ENCODE measurements at places on chromosomes 7 and 10.

DNA sequence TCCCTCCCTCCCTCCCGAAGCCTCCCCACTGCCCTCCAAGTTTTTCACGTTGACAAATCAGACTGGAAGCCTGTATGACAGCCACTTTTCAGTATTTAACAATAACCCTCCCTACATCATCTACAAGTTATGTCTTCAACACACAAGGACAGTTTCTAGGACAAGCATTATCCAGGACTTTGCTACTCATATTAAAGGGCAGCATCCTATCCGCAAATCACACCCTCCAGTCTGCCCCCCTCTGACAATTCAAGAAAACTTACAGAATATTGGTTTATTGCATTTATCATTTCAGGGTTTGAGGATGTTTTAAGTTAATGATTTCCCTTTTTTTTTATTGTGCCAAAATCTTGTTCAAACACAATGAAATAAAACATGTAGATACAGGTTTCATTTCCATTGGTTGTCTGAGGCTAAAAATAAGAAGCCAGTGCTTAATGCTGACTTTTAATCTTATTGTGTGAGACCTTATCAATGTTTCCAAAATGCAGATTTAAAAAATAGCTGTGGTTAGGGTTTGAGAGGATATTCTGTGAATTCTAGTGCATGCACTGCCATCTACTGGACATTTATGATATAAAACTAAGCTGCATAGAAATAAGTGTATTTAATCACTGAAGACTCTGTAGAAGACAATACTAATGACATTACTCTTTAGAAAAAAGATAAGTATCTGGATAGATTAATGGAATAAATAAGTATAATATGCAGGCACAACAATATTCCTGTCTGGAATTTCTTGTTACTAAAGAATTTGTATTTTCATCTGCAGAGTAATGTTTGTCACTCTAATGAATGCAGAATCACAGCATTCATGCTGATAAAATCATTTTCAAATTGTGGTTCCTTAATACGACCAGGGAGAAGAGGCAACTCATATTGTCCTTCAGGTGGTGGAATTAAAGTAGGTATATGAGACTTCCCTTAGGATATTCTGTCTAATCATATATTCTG, 64.1 kb downstream of the CAV1 start:
- no peak for DNase-seq
- peaks cover 36% of the 10 kb centered on the region for H3K27me3 ChIP-seq
- peak overlapping the region; percentile 52 for H3K27ac ChIP-seq
- peaks cover 34% of the 10 kb centered on the region for H3K4me1 ChIP-seq
- no peak overlapping the region for H3K4me3 ChIP-seq

GRCh38 chr7:1580422-1581030, 10.7 kb upstream of the PSMG3 start:
- H3K4me1 ChIP-seq, result peaks cover 3% of the 10 kb centered on the region
- no peak overlapping the region for H3K27ac ChIP-seq
- DNase-seq, result no peak

DNA sequence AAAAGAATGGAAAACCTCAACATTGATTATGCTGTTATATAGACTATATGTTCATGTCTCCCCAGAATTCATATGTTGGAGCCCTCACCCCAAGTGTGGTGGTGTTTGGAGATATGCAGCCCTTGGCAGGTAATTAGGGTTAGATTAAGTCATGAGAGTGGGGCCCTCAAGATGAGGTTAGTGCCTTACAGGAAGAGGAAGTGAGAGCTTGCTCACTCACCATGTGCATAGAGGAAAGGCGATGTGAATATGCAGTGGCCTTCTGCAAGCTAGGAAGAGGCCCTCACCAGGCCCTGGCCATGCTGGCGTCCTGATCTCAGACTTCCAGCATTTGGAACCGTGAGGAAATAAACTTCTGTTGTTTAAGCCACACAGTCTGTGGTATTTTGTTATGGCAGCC, 14.8 kb downstream of the ZNF33A start:
- peak overlapping the region; percentile 72 for H3K27ac ChIP-seq
- peaks cover 85% of the 10 kb centered on the region for H3K36me3 ChIP-seq
- H3K4me1 ChIP-seq, result peaks cover 10% of the 10 kb centered on the region
- no peaks in the 10 kb centered on the region for H3K27me3 ChIP-seq

DNA sequence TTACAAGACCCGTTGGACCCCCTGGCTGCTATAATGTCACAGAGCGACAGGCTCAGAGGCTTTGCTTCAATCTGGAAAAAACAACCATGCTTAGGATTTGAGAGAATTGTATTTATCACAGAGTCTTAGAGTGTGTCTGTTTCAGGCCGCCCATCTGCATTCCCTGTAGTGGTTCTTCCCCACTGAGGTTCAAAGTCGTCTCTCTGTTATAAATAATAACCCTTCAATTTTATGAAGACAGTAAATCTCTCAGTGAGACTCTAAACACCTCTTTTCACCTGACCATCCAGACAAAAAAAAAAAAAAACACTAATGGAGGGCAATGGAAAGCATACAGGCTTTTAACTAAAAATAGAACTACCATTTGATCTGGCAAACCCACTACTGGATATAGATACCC, 565.4 kb upstream of the AUTS2 start:
- H3K27ac ChIP-seq, result no peak overlapping the region
- H3K36me3 ChIP-seq, result no peaks in the 10 kb centered on the region
- no peak for DNase-seq
- no peaks in the 10 kb centered on the region for H3K27me3 ChIP-seq

DNA sequence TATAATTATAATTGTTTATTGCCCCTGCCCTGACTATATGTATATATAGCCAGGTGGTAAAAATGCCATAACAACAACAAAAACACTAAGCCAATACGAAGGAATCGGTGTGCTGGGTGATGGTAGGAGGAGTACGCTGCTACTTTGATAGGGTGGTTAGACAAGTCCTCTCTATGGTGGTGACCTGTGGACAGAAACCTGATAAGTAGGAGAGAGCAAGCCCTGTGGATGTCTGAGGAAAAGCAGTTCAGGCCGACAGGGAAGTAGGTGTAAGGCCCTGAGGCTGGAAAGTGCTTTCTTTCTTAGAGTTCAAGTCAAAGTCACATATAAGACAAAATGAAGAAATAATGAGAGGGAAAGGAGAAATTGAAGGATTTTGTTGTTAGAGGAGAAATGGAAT, 823.8 kb upstream of the CELF2 start:
- no peaks in the 10 kb centered on the region for H3K4me1 ChIP-seq
- peaks cover 5% of the 10 kb centered on the region for H3K27me3 ChIP-seq
- no peak overlapping the region for H3K4me3 ChIP-seq
- no peak overlapping the region for H3K27ac ChIP-seq
- DNase-seq, result no peak

DNA sequence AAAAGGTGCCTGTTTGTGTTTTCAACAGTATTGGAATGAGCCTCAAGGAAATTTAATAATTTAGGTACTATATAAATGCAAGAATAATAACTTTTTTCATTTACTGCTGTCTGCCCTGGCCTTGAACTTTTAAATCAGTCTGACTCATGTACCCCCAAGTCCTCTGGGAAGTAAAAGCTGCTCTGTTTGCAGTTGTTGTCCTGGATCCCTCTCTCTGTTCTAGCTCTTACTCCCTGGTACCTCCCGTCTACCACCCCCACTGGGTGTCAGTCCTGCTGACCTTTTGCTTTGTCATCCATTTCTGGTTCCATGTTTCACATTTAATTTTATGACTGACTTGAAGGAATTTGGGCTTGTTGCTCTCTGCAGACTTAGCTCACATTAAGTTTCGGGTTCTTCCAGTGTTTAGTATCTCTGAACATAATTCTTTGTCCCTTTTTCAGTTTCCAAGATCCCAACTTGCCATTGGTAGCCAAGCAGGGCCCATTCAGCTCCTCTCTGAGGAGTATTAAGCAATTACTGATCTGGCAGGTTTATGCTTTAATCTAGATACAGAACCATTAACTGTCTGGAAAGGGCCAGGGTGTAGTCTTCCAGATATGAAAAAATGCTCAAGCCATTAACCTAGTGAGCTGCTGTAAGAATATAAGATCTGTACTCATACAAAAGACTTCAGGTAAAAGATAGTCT, 208.7 kb upstream of the FAM3C start:
- no peak for DNase-seq
- no peaks in the 10 kb centered on the region for H3K36me3 ChIP-seq
- peaks cover 5% of the 10 kb centered on the region for H3K27me3 ChIP-seq
- no peak overlapping the region for H3K4me3 ChIP-seq
- no peaks in the 10 kb centered on the region for H3K4me1 ChIP-seq

DNA sequence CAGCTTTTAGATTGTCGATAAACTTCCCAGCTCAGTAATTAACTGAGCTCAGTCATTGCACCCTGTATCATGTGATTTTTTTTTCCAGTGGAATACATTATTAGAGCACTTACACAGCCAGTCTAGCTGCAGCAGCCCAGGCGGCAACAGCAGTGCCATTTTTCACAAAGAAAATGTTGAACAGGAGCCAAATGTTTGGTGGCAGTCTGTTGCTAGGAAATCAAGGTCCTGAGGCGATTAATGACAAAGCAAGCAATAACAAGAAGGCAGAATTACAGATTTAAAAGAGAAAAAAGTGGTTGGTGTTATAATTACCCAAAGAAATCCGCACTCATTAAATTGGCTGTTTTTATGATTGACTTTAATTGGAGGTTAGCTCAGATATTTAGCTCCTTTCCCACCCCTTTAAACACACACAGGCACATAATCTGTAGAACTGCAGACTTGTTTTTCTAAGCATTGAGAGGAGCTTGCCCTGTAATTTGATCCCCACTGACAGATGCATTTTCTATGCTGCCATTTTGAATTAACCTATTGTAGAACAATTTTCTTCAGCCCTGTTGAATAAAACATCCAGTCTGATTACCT, 267.4 kb downstream of the ADK start:
- no peak for DNase-seq
- peaks cover 4% of the 10 kb centered on the region for H3K4me1 ChIP-seq
- no peak overlapping the region for H3K27ac ChIP-seq
- H3K27me3 ChIP-seq, result no peaks in the 10 kb centered on the region
- H3K4me3 ChIP-seq, result no peak overlapping the region

GRCh38 chr7:107526672-107527071, 37.0 kb downstream of the COG5 start:
- no peak overlapping the region for H3K4me3 ChIP-seq
- H3K27me3 ChIP-seq, result no peaks in the 10 kb centered on the region
- no peak overlapping the region for H3K27ac ChIP-seq
- peaks cover 43% of the 10 kb centered on the region for H3K36me3 ChIP-seq
- H3K4me1 ChIP-seq, result peaks cover 9% of the 10 kb centered on the region

DNA sequence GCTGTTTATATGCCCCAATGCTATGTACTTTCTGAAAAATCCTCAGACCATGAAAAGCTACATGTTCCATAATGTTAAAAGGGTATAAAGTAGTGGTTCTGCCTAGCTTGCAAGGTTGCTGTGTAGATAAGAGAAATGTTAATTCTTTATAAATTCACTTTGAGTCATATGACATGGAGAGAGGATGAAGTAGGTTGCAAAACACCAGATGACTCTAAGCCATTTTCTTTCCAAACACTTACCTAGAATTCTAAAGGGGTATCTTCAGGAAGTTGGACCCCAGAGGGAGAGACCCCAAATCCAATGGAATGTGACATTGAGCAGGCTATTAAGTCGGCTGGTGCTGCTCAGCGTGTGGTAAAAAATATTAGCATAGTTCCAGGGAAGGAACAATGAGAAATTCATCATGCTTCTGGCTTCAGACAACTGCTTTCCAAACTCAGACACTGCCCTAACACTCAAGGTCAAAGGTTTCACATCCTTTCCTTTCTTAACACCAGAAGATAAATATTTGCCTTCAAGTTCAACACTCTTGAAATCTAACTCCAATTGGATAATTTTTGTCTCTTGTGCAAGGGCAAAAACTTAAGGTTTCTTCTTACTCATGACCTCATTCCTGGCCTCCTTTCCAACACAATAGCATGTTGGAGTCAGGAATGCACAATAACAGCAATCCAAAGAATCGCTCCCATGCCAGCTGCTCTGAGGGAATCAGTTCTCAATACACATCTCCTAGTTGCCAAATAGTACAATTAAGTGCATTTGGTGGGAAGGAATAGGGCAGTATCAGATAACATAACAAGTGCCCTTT, 100.7 kb upstream of the AFAP1L2 start:
- peaks cover 89% of the 10 kb centered on the region for H3K4me1 ChIP-seq
- peak overlapping the region; percentile 64 for H3K27ac ChIP-seq
- H3K27me3 ChIP-seq, result no peaks in the 10 kb centered on the region
- H3K36me3 ChIP-seq, result peaks cover 36% of the 10 kb centered on the region
- DNase-seq, result no peak
